Kidney capillary endothelial cell (primary cell): ENCODE measurements at places on chromosomes 5 and 9.
A peak's percentile ranks its signal among the peaks of the same experiment; 100 is the strongest.

DNA sequence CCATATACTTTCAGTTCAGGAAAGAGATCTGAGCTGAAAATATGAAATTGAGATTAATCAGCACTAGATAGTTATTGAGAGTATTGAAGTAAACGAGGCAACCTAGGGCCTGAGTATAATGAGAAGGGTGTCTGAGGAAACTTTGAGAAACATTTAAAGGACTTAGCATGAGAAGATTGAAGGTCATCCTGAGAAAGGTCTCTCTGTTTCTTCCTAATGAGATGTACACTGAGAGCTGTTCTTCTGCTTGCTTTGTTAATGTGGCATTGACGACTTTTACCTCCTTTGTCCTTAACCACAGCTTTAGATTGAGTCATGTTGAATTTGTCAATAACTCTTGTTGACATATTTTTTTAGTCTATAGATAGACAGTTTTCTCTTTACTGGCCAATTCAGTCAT is 145.1 kb upstream of the ACTBL2 start:
- DNase-seq = no peak

DNA sequence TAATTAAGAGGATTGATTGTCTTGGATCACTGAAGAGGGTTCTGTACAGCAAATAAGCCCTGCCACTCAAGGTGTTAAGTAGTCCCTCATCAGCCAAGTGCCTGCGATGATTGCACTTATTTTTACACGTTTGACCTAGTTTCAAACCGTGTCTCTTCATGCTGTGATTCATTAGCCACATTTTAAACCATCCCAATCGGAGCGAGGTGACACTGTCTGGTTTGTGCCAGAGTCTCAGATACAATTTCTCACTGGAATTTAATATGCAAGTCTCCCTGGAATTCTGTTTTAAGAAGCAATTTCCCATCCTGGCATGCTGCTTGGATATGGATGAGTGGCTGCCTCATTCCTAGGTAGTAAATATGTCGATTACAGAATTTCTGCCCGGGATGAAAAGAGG is 1.6 kb downstream of the INSYN2B start:
- DNase-seq = peak; percentile 36

GRCh38 chr5:52452098-52452497 is 335.6 kb upstream of the ITGA1 start:
- DNase-seq = no peak

DNA sequence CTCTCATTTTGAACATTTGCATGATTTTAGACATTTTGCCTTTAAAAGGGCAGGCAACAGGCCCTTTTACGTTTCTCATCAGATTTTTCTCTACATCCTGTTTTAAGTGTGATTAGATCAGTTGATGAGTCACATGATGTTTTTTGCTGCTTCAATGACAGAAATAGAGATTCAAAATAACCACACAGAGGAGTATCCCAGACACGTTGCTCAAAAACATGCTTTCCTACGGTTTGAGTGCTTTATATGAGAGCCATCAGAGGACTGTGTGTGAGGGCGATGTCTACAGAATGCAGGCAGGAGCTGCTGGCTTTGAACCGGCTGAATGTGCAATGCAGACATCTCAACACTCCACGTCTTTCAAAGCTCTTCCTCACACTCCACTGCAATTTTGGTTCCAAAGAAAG is 42.1 kb downstream of the OTULIN start:
- DNase-seq = peak; percentile 67

DNA sequence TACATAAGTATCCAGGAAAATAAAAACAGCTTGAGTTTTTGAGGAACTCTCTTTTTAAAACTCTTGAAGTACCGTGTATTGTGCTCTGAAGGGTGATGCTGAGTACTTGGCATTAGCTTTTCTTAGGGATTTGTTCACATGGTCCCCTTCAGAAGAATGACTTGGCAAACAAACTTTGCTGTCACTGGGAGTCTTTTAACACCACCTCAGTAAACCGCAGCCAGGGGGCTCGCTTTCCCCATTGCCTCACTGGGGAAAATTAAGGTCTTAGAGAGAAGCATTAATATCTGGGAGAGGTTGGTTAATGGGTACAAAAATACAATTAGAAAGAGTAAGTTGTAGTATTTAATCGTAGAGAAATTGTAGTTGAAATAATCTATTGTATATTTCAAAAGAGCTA is 105.9 kb upstream of the DAP start:
- no peak for DNase-seq

DNA sequence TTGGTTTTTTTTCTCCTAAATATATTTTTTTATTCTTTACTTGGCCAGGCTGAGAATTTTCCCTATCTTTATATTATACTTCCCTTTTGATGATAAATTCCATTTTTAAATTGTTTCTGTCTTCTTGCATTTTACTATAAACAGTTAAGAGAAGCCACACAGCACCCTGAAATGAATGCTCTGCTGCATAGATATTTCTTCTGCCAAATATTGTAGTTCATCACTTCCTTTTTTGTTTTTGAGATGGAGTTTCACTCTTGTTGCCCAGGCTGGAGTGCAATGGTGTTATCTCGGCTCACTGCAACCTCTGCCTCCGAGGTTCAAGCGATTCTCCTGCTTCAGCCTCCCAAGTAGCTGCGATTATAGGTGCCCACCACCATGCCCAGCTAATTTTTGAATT is 8.5 kb upstream of the INIP start:
- no peak for DNase-seq

DNA sequence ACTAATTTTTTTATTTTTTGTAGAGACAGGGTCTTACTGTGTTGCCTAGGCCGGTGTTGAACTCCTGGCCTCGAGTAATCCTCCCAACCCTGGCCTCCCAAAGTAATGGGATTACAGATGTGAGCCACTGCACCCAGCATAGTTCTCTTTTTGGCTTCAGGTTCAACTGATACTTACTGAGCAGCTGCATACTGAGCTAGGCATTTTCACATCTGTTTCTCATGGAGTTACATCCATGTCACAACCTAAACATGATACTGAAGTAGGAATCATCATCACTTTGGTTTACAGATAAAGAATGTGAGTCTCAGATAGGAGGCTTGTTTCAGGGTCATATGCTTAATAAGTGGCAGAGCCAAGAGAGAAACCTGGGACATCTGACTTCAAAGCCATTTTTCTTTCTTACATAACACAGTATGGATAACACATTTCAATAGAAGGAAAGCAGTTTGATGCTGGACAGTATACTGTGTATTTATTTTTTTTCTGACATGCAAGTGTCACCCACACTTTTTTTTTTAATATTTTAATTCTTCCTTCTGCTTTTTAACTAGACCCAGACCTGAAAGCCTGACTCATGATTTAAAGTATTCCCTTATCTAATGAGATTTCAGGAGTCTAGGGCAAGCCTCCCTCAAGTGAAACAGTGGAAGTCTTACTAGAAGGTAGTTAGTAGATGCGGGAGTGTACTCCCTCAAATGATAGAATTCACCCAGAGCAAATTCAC is 90.8 kb downstream of the HACD4 start:
- no peak for DNase-seq

GRCh38 chr9:36325081-36325828 is 67.0 kb upstream of the GNE start:
- no peak for DNase-seq

DNA sequence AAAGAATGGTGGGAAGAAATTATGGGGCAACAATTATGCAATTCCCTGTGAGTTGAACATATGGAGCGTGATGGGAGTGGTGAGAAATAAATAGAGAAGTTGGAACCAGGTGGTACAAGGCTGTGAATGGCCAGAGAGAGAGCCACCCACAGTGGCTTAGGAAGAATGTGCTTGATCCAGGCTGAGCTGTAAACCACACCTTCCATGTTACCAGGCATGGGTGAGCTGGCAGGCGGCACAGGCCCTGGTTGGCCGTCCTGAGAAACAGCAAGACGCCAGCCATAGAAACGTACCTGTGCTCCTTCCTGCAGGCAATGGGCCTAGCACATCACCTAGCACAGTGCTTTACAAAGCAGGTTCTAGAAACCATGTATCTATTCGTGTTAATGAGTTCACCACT is 74.3 kb downstream of the EPB41L4B start:
- DNase-seq = no peak

- DNase-seq = no peak
Measured at GRCh38 chr5:5752844-5753243, 330.4 kb downstream of the ICE1 start.

GRCh38 chr9:121021301-121021700 is 28.8 kb downstream of the C5 start:
- no peak for DNase-seq

DNA sequence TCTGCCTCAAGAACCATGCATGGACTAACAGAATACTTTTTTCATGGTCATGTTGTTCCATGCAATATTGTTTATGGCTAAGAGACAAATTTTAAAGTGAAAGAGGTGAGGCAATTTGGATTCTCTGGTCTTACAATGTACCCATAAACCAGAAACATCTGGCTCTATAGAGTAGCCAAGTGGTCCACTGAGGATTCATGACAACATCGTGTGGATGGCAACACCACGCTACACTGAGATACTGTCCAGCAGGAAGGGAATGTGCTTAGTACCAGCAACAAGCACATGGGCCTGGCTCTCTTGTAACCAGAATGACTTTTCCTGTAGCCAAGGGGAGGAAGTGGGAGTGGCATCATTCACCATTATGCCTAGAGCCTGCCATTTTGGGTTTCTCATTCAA is 218.2 kb downstream of the GADD45G start:
- DNase-seq = no peak

DNA sequence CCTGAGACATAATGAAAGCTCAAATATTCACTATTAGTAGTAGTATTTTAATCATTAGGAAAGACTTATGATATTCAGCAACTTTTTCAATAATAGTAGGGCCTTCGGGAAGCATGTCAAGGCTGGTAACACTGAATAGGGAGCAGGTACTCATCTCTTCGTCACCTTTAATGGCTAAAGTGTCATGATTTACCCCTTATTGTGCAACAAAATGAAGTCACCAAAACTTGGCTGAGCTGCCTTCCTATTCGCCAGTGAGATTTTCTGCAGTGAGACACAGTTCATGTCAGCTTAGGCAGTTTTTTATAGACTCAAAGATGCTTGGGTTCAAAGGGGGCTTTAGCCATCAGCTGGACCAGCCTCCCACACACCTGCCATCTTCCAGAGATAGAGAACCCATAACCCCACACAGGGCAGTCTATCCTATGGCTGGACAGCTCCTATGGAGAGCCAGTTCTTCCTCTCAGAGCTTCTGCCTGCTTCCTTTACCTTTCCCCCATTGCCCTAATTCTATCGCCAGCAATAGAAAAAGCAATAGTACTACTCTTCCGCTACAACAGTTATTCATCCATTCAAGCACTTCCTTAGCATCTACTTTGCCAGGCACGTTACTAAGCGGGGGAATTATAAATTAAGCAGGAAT is 2.3 kb upstream of the CPLX2 start:
- no peak for DNase-seq

DNA sequence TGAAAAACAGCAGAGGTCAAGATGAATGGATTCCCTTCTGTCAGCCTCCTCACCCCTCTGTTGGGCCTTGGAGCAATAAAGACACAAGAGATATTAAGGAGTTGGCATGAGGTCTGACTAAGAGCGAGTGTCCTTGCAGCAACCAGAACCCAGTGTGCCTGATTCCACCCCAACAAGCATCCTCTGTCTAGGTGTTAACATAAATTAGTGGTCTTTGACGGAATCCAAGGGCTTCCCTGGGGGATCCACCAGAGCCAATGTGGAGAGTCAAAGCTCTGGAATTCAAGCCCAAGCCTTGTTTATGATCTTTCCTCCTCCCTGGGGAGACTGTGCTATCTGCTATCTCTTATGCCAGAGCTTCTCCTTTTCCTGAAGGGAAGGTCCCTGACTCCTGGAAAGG is 128.1 kb upstream of the SMIM23 start:
- DNase-seq = no peak

DNA sequence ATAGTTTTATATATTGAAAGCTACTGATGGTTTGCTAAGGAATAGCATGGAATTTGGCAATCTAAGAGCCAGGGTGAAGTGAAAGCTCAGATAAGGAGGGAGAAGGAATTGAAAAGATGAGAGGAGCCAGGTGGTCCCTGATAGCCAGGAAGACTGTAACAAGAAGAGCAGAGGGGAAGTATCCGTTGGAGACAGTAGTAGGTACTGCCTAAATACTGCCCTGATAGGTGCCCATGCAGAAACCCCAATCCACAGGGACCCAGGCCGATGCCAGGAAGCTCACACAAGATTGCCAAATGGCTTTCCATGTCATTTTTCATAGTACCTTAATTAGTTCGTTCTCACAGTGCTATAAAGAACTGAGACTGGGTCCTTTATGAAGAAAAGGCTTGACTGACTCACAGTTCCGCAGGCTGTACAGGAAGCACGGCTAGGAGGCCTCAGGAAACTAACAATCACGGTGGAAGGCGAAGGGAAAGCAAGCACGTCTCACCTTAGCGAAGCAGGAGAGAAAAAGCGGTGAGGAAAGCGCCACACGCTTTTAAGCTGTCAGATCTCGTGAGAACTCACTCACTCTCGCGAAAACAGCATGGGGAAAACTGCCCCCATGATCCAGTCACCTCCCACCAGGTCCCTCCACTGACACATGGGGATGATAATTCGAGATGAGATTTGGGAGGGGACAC is 13.0 kb downstream of the ACTL7B start:
- peak; percentile 74 for DNase-seq

DNA sequence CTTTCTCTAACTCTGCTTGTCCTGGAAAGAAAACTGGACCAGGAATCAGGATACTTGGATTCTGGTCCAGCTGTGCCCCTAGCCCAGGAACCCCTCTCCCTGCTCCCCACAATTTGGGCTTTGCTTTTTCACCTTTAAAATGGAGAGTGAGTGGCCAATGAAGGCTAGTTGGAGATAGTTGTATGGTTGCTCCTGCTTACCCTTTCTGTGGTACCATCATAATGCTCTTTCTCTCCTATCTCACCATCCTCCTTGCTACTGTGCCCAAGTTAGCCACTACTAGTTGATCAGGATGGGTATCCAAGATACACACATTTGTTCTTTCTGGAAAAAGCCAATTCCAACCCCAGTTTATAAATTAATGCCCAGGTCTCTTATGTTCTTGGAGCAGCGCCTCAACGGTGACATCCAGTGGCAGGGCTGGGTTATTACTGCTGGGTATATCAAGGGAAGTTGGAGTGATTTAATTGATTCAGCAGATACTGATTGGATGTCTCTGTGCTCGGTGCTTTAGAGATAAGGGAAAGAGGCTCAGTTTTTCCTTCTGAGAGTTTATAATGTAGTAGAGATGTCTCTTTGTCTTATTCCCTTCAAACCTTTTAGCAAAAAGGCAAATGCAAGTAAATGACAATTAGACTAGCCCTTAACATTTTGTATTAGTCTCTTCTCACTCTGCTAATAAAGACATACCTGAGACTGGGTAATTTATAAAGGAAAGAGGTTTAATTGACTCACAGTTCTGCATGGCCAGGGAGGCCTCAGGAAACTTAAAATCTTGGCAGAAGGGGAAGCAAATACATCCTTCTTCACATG is 38.5 kb downstream of the FAXDC2 start:
- peak; percentile 58 for DNase-seq

DNA sequence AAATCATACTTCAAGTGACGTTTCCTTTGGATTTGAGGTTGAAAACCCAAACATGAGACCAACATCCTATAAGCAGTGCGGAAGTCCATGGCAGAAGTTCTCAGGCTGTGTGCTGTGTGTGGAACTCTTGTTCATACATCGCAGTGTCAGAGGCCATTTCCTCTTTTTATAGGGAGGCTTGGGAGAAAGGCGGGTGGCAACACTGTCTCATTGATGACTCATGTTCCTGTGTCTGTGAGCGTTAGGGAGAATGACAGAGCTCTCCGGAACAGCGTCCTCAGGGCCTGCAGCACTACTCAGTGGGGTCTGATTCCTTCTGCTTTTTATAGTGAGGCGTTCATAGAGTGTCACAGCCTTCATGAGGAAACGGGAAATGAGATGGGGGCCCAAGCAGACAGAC is 98.8 kb upstream of the BASP1 start:
- DNase-seq = peak; percentile 99
